ENCODE measurements at places on chromosomes 6 and 20. TPM values are rescaled to one million over a fixed set of nuclear protein-coding genes. Genes with fewer than 3 reads are reported as not detected.
A peak's percentile ranks its signal among the peaks of the same experiment; 100 is the strongest.

ZNF391 gene
- 1.4 TPM for total RNA-seq

DCDC2 gene
- not detected for total RNA-seq

- no peak for ATAC-seq
These were observed 9.8 kb upstream of the TLDC2 start for GRCh38 chr20:36866164-36866563.

DNA sequence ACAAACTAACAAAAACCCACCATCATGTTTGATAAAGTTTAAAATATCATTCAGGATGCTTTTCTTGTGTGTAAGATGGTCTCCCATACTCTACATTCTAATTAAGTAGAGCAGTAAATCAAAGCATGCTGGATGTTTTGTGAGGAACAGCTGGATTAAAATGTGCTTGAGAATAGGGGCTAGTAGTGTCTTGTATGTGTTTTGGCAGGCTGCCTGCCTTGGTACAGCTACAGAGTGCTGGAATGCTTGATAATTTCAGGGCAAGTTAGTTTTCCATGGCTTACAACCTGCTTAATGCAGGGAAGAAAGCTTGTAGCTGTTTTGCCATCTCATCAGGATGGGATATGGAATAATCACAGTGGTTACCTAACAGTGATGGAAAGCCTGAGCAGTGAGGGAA lies 636.6 kb upstream of the MMS22L start:
- no peak for ATAC-seq

- ATAC-seq = no peak
These were observed 8.4 kb upstream of the E2F3 start for GRCh38 chr6:20393297-20393696.

DNA sequence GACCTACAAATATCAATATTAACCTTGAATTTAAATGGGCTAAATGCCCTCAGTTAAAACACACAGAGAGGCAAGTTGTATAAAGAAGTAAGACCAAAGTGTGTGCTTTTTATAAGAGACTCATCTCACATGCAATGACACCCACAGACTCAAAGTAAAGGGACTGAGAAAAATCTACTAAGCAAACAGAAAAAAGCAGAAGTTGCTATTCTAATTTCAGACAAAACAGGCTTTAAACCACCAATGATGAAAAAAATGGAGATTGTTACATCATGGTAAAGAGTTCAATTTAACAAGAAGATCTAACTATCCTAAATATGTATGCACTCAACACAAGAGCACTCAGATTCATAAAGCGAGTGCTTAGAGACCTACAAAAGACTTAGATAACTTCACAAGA lies 741.9 kb upstream of the MARCKS start:
- ATAC-seq = no peak

DNA sequence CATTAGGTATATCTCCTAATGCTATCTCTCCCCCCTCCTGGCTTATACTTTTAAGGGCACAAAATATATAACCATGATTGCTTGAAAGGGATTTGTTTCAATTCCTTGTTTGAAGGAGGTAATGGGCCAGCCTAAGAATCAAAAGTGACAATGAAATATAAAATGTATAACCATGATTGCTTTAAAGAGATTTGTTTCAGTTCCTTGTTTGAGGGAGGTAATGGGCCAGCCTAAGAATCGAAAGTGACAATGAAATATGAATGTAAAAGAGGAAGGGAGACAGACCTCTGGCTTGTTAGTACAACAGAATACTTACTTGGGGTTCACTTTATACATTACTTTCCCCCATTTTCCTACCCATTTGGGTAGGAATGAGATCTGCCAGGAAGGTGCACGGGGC lies 55.5 kb downstream of the FOXC1 start:
- no peak for ATAC-seq

DNA sequence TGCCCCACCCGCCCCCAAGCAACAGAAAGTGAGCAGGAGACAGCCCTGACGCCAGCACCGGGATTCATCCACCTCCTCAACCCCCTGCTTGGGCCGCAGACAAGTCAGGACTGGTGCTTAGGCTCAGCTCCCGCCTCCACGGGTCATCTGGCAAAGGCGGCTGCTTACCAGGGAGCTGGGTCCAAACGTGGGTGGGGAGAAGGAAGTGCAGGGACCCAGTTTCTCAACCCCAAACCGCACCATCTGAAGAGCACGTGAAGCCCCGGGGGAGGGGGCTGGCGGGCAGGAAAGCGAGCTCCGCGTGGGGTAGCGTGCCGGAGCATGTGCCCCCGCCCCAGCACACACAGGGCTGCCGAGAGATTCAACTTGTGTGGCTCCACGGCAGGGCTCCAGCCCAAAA lies 87.2 kb downstream of the BMP7 start:
- peak; percentile 58 for ATAC-seq

- no peak for ATAC-seq
These were observed 29.6 kb upstream of the FOXC1 start for GRCh38 chr6:1580109-1580508.
